ENCODE measurements at places on chromosomes 12 and 14. TPM values are rescaled to one million over a fixed set of nuclear protein-coding genes. Genes with fewer than 3 reads are reported as not detected.

SLC35E3 gene
- total RNA-seq, result 5.5 TPM

FAM222A gene
- total RNA-seq, result 0.16 TPM

PARPBP gene
- total RNA-seq, result 10.2 TPM

ESR2 gene
- total RNA-seq, result not detected

ETNK1 gene
- 37.0 TPM for total RNA-seq

PMEL gene
- 0.75 TPM for total RNA-seq

CELA1 gene
- total RNA-seq, result not detected

ARPC3 gene
- total RNA-seq, result 318 TPM

CD27 gene
- total RNA-seq, result not detected

WDR89 gene
- 10.5 TPM for total RNA-seq

SLCO1B3 gene
- not detected for total RNA-seq

AMN gene
- not detected for total RNA-seq

SLC25A47 gene
- not detected for total RNA-seq

GLI1 gene
- total RNA-seq, result 1.4 TPM

TMPRSS12 gene
- not detected for total RNA-seq

PRORP gene
- 33.5 TPM for total RNA-seq

NEUROD4 gene
- not detected for total RNA-seq

KRT79 gene
- not detected for total RNA-seq

MMAB gene
- 67.8 TPM for total RNA-seq

ATN1 gene
- total RNA-seq, result 12.2 TPM

FMNL3 gene
- total RNA-seq, result 17.6 TPM

HOXC13 gene
- 15.7 TPM for total RNA-seq

FGF23 gene
- total RNA-seq, result not detected

DHRS2 gene
- not detected for total RNA-seq

PAX9 gene
- total RNA-seq, result 5.2 TPM

NANOG gene
- not detected for total RNA-seq
